Gastrocnemius medialis (tissue), 4 donors: ENCODE measurements at places on chromosomes 5 and 9. TPM values are rescaled to one million over a fixed set of nuclear protein-coding genes. Genes with fewer than 3 reads are reported as not detected.

Gene ST8SIA4
- 4.5 TPM for total RNA-seq

Gene CCDC183
- total RNA-seq = 0.31 TPM

Gene SCGB3A2
- not detected for total RNA-seq

Gene KIF4B
- 0.16 TPM for total RNA-seq

Gene C1QTNF3
- 0.33 TPM for total RNA-seq

Gene MAMDC2
- 9.9 TPM for total RNA-seq

Gene IL13
- not detected for total RNA-seq

GRCh38 chr5:159319363-159319762 lies 10.9 kb downstream of the IL12B start:
- no peak overlapping the region for H3K27ac ChIP-seq
- no peaks in the 10 kb centered on the region for H3K4me1 ChIP-seq
- DNase-seq = no peak
- no peaks in the 10 kb centered on the region for H3K27me3 ChIP-seq
- H3K4me3 ChIP-seq = no peak overlapping the region
- no peaks in the 10 kb centered on the region for H3K36me3 ChIP-seq

DNA sequence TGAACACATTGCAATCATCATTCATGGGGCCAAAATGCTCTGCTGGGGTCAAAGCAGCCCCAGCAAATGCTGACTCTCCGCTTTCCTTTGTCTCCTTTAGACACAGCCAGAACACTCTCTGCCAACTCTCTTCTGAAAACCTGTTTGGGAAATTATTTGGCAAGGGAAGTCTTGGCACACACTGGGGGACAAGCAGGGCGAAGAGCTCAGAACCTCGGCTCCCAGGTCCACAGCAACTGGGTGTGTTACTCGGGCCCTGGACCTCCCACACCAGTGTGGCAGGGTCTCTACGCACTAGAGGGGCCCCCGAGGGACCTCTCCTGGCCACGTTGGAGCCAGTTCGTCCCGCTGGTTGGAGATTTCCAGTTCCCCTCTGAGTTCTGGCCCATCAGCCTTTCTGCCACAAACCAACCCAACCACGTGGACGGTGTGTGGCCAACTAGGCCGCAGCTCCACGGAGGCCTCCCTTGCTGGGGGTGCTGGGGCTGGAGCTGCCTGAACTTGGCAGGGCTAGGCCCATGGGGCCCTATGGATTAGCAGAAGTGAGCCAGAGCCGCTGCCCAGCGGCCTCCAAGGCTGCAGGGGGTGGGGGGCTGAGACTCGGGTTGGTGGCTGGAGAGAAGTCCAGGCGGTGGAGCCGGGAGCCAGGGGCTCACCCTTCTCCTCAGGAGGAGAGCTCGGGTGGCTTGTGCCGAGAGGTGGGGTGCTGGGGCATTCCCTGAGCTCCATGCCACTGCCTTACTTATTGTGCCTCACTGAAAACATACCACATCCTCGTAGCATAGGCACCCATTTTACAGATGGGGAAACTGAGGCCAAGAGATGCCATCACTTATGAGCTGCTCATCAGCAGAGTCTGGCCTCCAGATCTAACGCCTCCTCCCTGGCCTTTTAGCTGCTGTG lies 46.8 kb upstream of the RNU6ATAC start:
- peaks cover 35% of the 10 kb centered on the region for H3K4me1 ChIP-seq
- H3K27ac ChIP-seq = peak overlapping the region; percentile 70
- no peak overlapping the region for H3K4me3 ChIP-seq
- no peaks in the 10 kb centered on the region for H3K36me3 ChIP-seq

- H3K36me3 ChIP-seq = no peaks in the 10 kb centered on the region
- DNase-seq = no peak
- H3K4me3 ChIP-seq = no peak overlapping the region
- H3K27ac ChIP-seq = no peak overlapping the region
- H3K27me3 ChIP-seq = no peaks in the 10 kb centered on the region
Observed at GRCh38 chr9:79490657-79491248, 81.0 kb upstream of the TLE4 start.

DNA sequence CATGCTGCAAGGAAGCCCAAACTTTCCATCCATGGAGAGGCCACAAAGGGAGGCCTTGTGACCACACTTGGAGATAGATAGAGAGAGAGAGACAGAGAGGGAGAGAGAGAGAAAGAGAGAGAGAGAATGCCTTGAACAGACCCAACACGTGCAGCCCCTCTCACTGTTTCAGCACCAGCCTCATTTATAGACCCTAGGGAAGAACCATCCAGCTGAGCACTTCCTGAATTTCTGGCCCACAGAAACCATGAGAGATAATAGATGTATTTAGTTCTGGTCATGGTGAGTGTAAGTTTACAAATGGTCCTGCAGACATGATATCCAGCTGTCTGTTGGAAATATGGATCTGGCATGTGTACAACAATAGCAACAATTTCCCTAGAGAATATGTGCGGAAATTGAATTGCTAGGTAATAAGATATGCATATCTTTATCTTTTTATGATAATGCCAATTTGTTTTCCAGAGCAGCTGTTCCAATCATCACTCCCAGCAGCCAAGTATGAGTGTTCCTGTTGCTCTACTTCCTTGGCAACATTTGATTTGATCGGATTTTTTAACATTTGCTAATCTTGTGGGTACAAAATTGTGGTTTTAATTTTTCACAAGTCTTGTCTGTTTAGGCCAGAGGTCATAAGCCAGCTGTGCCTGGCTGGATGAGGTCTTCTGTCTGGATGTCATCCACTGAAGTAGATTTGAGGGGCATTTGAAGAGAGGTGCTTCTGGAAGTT lies 217.3 kb upstream of the IL12B start:
- no peaks in the 10 kb centered on the region for H3K4me1 ChIP-seq
- no peaks in the 10 kb centered on the region for H3K36me3 ChIP-seq
- H3K27me3 ChIP-seq = no peaks in the 10 kb centered on the region
- no peak overlapping the region for H3K4me3 ChIP-seq
- DNase-seq = no peak

DNA sequence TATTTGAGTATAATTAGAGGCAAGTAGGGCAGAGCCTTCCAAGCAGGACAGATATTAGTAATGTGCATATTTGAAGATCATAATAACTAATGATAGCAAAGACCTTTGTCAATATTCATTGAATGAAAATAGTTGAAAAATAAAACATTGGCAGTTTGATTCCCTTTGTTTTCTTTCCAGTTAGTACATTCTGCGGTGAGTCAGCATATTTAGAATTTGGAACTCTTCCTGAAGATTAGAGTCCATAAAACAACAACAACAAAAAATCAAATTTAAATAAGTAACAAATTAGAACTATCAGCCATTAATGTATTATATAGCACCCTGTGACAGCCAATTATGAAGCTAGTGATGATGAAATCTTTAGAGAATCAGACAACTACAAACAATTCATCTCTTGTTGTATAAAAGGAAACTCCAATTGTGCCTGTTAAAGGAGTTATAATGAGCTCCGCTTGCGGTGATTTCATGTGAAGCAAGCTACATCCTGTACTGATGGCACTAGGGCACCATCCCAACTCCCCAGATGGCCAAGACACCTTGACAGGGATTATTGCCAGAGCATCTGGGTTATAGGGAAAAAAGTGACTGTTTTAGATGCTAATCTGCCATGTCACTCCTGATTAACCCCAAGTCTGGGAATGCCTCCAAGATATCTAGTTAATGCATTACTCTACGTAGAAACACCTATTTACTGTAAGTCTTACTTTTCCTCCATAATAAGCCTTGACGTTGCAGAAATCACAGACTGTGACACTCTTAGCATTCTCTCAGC lies 6.8 kb downstream of the IFNA8 start:
- no peak overlapping the region for H3K27ac ChIP-seq
- no peak overlapping the region for H3K4me3 ChIP-seq
- no peaks in the 10 kb centered on the region for H3K4me1 ChIP-seq
- no peaks in the 10 kb centered on the region for H3K36me3 ChIP-seq
- no peaks in the 10 kb centered on the region for H3K27me3 ChIP-seq

DNA sequence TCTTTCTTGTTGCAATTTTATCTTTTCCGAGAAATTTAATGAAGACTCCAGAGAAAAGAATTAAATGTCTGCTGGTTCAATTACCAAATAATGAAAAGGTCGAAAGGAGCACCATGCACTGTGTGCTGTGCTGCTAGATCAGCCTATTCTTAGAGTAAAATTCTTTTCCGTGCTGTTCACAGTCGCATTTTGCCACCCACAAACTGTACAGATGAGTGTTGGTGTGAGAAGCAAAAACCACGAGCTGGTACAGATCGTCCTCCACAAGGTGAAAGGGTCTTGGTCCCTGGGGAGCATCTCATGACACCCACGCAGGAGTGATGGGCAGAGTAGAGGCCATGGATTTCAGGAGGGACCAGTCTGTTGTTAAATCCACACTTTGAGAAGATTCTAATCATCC lies 143.8 kb upstream of the PUM3 start:
- H3K4me1 ChIP-seq = no peaks in the 10 kb centered on the region
- H3K27ac ChIP-seq = no peak overlapping the region
- H3K36me3 ChIP-seq = no peaks in the 10 kb centered on the region
- no peak for DNase-seq
- no peak overlapping the region for H3K4me3 ChIP-seq
- H3K27me3 ChIP-seq = no peaks in the 10 kb centered on the region

GRCh38 chr9:115616666-115617239 lies 498.8 kb upstream of the TNC start:
- no peak overlapping the region for H3K4me3 ChIP-seq
- no peaks in the 10 kb centered on the region for H3K36me3 ChIP-seq
- no peak overlapping the region for H3K27ac ChIP-seq
- no peaks in the 10 kb centered on the region for H3K4me1 ChIP-seq
- H3K27me3 ChIP-seq = no peaks in the 10 kb centered on the region

DNA sequence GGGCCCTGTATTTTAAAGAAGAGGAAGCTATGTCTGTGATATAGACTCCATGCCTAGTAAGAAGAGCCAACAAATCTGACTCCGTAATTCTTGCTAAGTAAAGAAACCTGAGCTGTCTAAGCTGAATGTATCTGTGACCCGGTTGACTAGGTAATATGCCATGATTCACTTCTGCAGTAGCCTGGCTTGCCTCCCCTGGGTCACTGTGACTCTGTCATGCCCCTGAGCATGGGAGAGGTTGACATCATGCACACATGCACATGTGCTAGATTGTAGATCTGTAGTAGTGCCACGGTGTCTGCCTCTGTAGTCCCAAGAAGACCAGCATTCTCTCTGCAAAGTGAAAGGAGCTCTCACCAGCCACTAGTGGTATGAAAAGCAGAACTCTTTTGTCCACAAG lies 9.1 kb downstream of the SLC22A5 start:
- H3K4me1 ChIP-seq = peaks cover 50% of the 10 kb centered on the region
- no peak overlapping the region for H3K4me3 ChIP-seq

GRCh38 chr9:129334105-129334935 lies 156.3 kb upstream of the IER5L start:
- H3K36me3 ChIP-seq = no peaks in the 10 kb centered on the region
- H3K27ac ChIP-seq = peak overlapping the region; percentile 72
- H3K4me1 ChIP-seq = peaks cover 14% of the 10 kb centered on the region
- peaks cover 10% of the 10 kb centered on the region for H3K27me3 ChIP-seq
- peak overlapping the region; percentile 18 for H3K4me3 ChIP-seq
- peak; percentile 62 for DNase-seq

DNA sequence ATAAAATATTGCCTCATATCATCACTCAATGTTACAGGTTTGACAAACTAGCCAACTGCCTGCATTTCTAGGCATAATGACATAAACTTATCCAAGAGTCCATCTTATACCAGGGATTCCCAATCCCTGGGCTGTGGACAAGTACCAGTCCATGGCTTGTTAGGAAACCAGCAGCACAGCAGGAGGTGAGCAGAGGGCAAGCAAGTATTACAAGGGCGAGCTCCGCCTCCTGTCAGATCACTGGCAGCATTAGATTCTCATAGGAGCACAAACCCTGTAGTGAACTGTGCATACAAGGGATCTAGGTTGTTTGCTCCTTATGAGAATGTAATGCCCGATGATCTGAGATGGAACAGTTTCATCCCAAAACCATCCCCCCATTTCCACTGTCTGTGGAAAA lies 144.9 kb downstream of the PRKACG start:
- H3K27ac ChIP-seq = no peak overlapping the region
- no peaks in the 10 kb centered on the region for H3K4me1 ChIP-seq
- no peaks in the 10 kb centered on the region for H3K27me3 ChIP-seq

- no peaks in the 10 kb centered on the region for H3K36me3 ChIP-seq
- H3K4me3 ChIP-seq = no peak overlapping the region
- H3K4me1 ChIP-seq = no peaks in the 10 kb centered on the region
- H3K27ac ChIP-seq = no peak overlapping the region
- DNase-seq = no peak
- no peaks in the 10 kb centered on the region for H3K27me3 ChIP-seq
Observed at GRCh38 chr9:134484479-134484878, 157.1 kb upstream of the COL5A1 start.

DNA sequence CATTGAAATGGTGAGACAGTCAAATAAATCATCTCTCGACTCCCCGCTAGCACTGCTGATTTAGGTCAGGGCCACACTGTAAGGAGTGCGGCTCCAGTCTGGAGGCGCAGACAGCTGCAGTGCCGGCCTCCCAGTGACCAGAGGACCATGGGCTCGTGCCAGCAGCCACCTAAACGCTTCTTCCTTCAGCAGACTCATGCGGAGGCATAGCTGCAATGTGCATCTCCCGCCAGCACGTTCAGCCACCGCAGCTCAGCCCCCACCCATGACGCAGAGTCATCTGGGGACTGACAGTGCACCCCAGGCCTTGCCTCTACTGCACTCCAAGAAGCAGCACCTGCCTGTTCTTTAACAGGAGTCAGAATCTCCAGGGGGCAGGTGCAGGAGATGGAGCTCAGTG lies 13.6 kb upstream of the MAPK9 start:
- no peaks in the 10 kb centered on the region for H3K4me1 ChIP-seq
- no peaks in the 10 kb centered on the region for H3K36me3 ChIP-seq
- no peak overlapping the region for H3K4me3 ChIP-seq
- no peak for DNase-seq
- H3K27me3 ChIP-seq = no peaks in the 10 kb centered on the region

- no peak overlapping the region for H3K27ac ChIP-seq
- H3K27me3 ChIP-seq = no peaks in the 10 kb centered on the region
- no peak for DNase-seq
- H3K4me1 ChIP-seq = no peaks in the 10 kb centered on the region
Observed at GRCh38 chr5:180301253-180301652, 9.4 kb upstream of the MAPK9 start.

DNA sequence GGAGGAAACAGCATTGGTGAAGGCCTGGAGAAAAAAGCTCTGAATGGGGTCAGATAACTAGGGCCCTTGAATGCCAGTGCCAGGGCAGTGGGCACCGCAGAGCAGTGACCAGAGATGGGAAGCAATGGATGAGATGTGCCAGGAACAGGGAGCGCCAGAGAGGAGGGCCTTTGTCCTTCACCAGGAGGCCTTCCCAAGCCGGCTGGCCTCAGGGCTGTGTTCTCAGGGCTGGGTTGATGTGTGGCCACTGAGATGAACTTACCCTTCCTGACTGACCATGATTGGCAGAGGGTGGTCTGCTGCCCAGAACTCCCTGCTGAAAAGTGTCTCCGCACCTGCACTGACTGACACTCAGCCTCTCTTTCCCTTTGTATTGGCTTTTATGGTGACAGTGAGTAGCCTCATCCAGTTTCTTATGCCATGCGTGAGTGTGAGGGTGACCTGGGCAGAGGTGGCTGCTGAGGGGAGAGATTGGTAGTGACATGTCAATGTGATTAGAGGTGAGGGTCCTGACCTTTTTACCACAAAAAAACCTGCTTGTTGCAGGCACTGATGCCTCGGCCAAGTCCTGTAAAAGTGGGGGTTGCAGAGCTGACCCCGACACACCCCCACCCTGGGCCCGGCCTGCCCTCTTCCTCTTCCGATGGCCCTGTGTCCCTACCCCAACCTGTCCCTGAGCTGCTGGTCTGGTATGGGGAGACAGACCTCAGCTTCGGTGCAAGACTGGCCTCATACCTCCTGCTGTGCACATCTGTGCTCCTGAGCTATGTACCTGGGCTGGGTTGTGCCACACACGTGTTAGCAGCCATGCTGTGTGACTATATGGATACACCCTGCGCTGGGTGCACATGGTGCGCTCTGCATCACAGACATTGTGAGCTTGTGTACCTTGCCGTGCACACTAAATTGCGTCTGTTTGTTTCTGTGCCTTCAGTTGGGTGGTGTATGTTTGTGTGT lies 57.1 kb upstream of the PSD2 start:
- H3K4me3 ChIP-seq = no peak overlapping the region
- DNase-seq = no peak
- H3K36me3 ChIP-seq = no peaks in the 10 kb centered on the region
